NCI-H2171 treated with DMSO at 0.1 percent for 48 hours (cell line): ENCODE measurements at places on chromosomes 2 and 18.

DNA sequence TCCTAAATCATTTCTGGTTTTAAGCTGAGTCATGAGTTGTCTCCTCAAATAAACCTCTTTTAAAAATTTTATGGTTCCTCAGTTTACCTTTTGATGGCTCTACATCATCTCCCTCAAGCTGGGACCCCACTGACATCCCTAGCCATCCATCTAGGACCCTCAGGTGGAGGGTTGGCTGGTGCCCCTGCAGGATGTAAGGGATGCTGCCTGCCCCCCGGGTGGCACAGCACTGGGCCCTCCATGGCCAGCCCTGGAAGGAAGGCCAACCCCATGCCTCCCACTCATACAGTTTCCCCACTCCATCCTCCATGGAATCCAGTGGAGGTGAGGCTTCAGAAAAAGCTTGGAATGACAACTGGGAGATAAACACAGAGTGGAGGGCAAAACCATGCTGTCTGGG lies 17.2 kb upstream of the GPC1 start:
- no peak for DNase-seq

DNA sequence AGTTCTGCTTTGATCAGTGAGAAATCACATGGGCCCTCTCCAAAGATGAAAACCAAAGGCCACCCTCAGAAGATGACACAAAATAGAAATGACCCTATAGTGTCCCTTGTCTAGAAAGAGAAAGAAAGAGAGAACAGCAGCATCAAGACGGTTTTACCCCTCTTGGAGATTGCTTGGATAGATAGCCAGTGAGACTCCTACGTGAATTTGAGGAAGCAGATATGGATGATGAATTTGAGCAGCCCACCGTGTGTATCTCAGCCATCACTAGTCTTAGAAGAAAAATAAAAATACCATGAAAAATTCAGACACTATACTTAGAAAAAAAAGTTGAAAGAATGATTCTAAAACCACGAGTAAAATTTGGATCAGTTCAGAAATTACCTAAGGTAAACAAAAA lies 329.1 kb upstream of the CNTNAP5 start:
- no peak for DNase-seq

DNA sequence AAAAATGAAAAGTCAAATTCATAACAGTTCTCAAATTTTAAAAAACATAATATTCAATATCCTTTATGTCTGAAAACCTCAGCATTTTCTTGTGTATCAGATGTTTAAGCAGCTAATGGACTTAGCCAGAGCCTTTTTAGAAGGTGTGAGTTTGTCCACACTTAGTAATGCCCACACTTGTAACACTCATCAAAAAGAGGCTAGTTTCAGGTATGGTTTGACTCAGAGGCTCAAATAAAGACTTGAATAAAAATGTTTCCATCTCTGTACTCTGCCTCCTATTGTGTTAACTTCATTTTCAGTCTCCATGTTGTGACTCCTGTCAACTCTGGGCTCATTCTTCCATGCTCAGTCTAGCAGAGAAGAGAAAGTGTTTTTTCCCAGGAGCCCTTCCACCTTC lies 311.6 kb downstream of the IRS1 start:
- DNase-seq, result no peak

DNA sequence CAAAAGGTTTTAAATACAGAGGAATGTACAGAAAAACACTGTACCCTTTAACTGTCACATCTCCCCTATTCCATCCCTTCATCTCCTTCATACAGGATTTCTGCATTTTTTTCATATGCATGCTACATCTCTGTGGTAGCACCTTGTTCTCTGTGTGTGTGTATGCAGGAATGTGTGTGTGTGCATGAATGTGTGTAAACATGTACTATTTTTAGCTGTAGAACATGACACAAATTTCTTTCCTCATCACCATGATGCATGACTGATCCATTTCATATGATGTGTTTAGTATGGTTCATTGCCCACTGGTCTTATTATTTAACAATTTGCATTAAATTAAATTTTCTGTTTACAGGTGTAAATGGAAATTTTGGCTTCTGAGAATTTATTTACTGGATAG lies 21.5 kb upstream of the ZEB2 start:
- no peak for DNase-seq

DNA sequence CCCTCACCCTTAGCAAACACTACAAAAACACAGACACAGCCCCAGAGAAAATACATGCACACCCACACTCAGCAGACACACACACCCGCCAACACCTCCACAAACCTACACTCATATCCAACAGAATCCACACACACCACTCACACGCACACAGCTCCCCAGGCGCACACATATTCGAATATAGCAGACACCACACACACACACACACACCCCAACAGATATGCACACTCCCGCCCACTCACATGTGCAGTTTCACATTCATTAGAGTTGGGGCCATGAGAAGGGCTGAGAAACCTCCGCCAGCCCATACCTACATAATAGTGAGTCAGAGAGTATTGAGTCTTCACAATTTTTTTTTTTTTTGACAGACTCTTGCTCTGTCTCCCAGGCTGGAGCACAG lies 29.4 kb upstream of the NOTO start:
- DNase-seq, result no peak

DNA sequence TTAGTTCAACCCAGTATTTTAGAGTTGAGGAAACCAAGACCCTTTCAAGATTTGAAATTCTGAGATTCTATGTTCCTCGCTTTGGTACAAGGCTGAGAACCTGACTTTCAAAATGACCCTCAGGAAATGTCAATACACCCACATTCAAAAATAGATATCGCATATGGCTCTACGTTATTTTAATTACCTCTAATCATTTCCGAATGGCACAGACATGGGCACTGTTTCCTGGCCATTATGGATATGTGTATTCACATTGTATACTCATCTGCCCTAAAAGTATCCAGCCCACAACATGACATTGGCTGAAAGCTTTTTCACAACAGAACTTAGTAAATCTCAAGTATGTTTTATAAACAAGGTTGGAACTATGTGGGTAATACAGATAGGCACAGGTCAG lies 6.7 kb downstream of the KLF7 start:
- DNase-seq, result no peak

- no peak for DNase-seq
These were observed 58.7 kb upstream of the RFX8 start for GRCh38 chr2:101533561-101534148.

DNA sequence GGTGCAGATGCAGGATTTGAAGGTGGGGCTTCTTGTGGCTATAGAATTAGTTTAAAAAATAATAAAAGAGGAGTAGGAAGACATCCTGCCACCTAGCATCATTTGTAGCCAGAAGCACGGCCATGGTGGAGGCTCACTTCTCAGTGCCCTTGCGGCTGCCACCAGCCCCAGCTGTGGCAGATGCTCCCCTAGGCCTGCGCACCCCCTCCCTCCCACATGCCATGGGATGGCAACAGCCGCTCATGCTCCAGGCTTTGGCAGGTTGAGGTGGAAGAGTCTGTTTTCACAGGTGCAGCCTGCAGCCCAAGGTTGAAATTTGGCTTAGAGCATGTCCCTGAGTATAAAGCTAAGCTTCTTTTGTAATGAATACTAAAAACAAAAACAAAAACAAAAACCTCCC lies 96.4 kb downstream of the GATA6 start:
- no peak for DNase-seq

DNA sequence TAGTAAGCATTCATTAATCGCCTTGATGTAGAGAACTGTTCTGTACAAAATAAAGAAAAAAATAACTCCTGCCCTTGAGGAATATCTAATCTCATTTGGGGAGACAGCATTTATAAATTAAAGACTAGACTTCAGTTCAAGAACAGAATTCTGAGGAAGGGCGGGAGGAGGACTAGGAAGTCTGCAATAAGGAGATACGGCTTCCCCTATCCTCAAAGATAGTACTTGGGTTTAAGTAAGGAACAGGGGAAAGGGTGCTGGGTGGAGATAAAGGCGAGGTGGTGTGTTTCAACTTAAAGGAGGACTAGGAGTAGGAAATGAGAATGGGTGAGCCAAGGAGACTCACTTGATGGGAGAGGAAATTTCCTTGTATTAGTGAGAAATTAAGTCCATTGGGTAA lies 121.9 kb upstream of the MSTN start:
- DNase-seq, result no peak

- no peak for DNase-seq
These were observed 331.8 kb upstream of the VWC2L start for GRCh38 chr2:214079032-214079431.

DNA sequence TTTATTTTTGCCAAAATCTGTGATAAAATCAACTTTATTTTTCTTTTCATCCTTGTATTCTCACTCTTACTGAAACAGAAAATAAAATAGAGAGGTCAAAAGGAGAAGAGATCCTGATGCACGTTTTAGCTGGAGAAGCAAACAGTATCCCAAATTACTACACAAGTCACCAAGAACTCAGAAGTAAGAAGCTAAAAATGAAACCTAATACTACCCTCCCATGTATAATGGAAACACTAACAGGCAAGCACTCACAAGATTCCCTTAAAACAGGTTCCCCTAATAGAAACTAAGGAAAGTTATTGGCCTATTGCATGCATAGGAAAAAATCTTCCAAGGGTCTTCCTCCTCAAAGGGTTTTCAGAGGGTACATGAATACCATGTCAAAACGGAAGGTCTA lies 927.0 kb downstream of the ERBB4 start:
- DNase-seq, result no peak

DNA sequence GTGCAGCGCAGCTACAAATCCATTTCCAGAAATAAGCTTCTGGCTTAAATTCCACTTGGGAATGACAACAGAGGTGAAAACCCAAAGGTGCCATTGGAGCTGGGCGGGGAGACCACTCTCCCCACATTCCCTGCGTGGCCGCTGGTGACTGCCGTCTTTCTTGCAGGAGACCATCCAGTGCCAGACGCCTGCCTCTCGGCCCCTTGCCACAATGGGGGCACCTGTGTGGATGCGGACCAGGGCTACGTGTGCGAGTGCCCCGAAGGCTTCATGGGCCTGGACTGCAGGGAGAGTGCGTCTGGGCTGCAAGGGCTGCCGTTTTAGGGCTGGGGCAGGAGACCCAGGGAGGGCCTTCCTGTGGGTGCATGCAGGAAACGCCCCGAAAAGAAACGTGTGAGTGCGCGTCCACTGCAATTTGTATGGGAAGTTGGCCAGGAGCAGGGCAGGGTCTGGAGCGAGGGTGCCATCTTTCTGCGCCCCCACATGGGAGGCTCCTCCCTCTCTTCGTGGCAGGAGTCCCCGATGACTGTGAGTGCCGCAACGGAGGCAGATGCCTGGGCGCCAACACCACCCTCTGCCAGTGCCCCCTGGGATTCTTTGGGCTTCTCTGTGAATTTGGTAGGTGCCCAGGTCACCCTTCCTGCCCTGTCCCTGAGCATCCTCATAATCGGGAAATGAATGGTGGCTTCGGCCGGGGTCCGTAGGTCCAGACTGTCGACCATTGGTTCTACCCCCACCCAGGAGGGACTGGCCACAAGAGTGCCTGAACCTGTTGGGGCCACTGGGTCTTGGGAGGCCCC lies 49.9 kb downstream of the SNED1 start:
- no peak for DNase-seq

DNA sequence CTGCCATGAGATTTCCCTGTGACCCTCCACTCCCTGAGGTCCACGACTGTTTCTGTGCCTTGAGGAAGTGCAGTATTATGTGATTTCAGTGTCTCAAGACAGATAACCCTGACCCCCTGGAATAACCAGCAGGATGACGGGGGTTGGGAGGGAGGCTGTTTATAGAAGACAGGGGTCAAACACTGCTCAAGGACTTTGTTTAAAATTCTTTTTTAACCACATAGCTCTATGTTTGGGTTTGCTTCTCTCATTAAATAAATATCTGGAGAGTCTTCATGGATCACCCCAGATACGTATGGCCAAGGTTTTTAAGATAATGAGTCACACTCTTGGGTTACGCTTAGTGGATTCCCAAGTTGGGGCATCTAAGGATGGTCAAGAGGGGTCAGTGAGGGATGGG lies 523.8 kb upstream of the TNP1 start:
- no peak for DNase-seq

GRCh38 chr18:75170022-75170789 lies 38.7 kb downstream of the PTGR3 start:
- DNase-seq, result no peak

GRCh38 chr2:70954886-70955285 lies 19.2 kb downstream of the ATP6V1B1 start:
- DNase-seq, result no peak

- no peak for DNase-seq
These were observed 94.3 kb downstream of the RNF144A start for GRCh38 chr2:7011356-7012083.

- DNase-seq, result no peak
These were observed 199.8 kb upstream of the HDAC4 start for GRCh38 chr2:239600650-239601049.

DNA sequence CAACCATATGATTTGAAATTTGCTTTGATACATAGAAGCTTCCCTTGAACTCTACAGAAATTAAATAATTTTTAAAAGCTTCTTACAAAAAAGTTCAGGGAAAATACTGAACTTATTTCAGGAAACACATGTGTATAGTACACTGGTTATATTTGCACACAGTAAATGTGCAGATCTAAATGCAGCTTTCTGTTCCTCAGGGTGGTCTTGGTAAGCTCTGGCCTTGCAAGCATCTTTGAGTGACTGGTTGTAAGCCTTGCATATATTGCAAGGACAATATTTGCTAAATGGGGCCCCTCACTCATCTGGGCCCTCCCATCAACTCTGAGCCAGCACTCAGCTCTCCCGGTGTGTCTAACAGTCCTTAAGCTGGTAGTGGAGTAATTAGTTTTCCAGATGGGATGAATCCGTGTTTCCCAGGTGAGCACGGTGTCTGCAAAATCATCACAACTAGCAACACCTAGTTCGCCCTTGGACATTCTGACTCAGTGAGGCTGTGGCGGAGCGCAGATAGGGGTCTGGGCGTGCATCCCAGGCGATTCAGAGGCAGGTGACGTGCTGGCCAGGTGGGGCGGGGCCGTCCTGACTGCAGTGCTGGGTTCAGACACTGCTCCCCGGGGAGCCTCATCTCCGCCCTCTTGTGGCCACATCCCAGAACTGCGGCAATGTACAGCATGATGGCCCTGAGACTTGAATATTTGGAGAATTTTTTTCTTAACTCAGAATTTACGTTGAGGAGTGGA lies 149.6 kb downstream of the MBP start:
- DNase-seq, result peak; percentile 67

DNA sequence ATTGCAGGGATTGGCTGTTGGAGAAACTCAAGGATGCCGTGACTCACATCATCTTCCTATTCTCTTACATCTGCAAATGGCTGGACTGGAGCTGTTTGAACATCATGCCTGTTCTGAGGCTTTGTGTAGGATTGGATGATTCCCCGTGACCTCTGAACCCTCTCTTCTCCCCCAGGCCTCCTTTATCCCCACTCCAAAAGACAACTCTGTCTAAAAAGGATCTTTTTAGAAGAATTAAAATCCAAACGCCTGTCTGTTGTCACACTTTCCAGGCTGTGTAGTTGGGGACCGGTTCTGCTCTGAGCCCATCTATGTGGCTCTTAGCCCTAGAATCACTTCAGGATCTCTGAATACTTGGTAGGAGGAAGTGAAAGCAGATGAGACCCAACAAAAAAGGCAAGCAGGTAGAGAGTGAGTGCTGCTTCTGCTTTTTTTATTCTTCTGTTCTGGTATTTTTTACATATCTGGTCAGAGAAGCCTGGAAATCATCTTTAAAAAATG lies 565 bp downstream of the SP140 start:
- no peak for DNase-seq

GRCh38 chr18:68925268-68925667 lies 127.4 kb downstream of the CCDC102B start:
- no peak for DNase-seq
